Spinal cord (tissue), 10 donors: ENCODE measurements at places on chromosomes 1 and 21.

DNA sequence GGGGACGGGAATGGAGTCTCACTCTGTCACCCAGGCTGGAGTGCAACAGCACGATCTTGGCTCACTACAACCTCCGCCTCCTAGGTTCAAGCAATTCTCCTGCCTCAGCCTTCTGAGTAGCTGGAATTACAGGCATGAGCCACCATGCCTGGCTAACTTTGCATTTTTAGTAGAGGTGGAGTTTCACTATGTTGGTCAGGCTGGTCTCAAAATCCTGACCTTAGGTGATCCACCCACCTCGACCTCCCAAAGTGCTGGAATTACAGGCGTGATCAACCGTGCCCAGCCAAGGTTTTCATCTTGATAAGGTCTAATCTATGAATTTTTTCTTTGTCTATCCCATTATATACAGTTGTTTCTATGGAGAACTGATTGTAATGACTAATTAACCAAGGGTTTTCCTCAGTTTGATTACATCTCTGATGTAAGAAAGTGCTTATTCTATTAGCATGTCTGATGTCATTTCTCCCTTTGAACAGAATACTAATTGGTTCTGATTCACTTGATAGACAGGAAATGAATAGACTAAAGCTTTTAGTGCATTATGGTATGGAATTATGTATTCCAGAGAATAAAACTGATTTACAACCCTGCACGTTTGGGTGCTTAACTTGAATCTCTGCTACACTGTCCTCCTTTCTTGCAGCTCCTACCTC lies 11.9 kb downstream of the PACC1 start:
- no peak for DNase-seq

GRCh38 chr1:233933339-233933738 lies 28.9 kb downstream of the SLC35F3 start:
- no peak for DNase-seq

- no peak for DNase-seq
Observed at GRCh38 chr1:216531263-216532239, 108.3 kb upstream of the USH2A start.

GRCh38 chr1:54600947-54601721 lies 22.2 kb downstream of the FAM151A start:
- peak; percentile 56 for DNase-seq

DNA sequence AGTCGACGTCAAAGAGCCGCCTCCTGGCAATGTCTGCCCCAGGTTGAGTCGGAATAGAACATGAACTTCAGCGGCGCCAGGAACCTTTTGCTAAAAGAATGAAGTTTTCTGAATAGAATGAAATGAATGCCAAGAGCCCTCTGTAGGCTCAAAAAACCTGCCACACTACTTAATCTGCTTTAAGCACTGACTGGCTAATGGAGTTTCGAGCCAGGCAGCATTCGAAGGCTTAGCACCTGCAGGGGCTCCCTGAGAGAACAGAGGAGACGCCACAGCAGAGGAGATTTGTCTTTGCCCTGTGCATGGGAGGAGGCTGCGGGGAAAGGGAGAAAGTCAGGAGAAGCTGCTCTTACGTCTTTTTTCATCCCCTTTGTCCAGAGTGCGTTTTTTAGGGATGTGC lies 641.7 kb downstream of the AJAP1 start:
- DNase-seq: no peak
